ENCODE measurements at places on chromosomes 1 and 21.

GRCh38 chr1:248825136-248825535 lies 579 bp downstream of the SH3BP5L start:
- DNase-seq: no peak

- DNase-seq: no peak
Observed at GRCh38 chr1:67525053-67525760, 95.0 kb upstream of the SERBP1 start.

- DNase-seq: no peak
Observed at GRCh38 chr21:41048623-41049022, 119.3 kb upstream of the BACE2 start.

GRCh38 chr21:34579411-34579810 lies 35.5 kb downstream of the RCAN1 start:
- no peak for DNase-seq

- DNase-seq: no peak
Observed at GRCh38 chr1:116934586-116935207, 25.0 kb downstream of the PTGFRN start.

GRCh38 chr1:192435704-192436103 lies 118.9 kb downstream of the RGS21 start:
- no peak for DNase-seq

DNA sequence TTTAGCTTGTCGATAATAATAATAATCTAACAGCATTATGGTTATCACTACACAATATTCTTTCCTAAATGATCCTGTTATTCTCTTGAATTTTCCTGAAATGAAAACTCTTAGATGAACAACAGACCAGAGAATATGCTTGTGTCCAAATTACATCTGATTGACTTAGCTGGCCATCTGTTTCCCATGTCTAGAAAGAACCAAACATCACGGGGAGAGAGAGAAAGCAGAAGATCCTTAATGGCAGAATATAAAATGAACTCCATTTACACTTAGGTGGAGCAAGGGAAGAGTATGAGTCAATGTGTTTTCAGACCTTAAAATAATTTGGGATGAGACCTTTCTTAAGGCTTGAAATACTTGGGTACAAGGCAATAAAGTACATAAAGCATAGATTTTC lies 162.2 kb downstream of the DSCAM start:
- no peak for DNase-seq

GRCh38 chr21:15063081-15063813 lies 1.6 kb downstream of the NRIP1 start:
- DNase-seq: no peak

- DNase-seq: no peak
Observed at GRCh38 chr1:180168786-180169639, 14.3 kb downstream of the QSOX1 start.

GRCh38 chr1:216559359-216559758 lies 136.1 kb upstream of the USH2A start:
- DNase-seq: no peak

DNA sequence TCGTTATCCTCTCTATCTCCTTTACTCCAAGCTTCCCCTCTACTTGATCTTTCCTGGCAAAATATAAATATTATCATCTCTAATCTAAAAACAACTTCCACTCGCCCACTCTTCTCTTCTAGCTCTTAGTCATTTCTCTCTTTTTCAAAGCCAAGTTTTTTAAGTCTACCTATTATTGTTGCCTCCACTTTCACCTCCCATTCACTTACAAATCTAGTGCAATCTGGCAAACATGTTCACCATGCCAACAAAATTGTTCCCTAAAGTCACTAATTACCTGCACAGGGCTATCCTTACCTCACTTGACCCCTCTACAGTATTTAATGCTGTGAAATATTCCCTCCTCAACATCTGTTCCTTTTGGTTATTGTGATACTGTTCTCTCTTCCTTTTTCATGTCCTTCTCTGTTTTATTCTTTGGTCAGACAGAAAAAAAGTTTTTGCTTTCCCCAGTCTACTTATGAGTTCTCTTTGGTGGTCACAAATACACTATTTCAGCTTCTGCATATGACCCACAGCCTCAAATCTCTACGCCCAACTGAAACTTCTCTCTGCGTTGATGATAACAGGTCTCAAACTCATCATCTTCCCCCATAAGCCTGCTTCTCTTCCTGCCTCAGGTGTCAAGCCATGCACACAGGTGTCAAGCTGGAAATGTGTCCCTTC lies 31.9 kb upstream of the RAP1A start:
- no peak for DNase-seq

GRCh38 chr1:207063014-207063413 lies 9.9 kb downstream of the PFKFB2 start:
- DNase-seq: no peak

DNA sequence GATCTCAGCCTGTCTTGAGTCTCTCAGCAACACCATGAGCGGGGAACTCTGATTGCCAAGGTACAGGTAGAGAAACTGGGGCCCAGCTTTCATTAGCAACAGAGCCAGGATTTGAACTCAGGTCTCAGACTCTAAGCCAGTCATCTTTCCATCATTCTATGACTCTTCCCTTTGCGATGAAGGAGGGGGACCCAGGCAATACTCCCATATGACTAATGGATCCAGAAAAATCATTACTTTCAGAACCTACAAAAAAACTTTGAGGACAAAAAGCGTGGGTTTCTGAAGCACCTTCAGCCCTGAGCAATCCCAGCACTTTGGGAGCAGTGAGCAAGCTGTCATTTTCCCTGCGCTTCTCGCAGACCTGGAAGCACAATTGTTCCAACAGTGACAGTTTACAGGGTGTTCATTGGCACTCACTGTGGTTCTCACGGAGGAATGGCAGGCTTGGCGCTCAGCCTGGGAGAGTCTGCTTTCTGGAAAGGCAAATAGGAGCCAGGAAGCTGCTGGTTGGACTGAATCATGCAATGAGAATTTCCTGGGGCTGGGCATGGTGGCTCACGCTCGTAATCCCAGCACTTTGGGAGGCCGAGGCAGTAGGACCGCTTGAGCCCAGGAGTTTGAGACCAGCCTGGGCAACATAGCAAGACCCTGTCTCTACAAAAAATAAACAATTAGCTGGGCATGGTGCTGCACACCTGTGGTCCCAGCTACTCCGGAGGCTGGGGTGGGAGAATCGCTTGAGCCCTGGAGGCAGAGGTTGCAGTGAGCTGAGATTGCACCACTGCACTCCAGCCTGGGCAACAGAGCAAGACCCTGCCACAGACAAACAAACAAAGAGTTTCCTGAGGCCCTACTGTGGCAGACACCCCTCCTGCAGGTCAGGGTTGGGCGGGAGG lies 40.1 kb downstream of the SLC2A7 start:
- no peak for DNase-seq

- no peak for DNase-seq
Observed at GRCh38 chr1:47527653-47528272, 89.9 kb downstream of the FOXD2 start.

DNA sequence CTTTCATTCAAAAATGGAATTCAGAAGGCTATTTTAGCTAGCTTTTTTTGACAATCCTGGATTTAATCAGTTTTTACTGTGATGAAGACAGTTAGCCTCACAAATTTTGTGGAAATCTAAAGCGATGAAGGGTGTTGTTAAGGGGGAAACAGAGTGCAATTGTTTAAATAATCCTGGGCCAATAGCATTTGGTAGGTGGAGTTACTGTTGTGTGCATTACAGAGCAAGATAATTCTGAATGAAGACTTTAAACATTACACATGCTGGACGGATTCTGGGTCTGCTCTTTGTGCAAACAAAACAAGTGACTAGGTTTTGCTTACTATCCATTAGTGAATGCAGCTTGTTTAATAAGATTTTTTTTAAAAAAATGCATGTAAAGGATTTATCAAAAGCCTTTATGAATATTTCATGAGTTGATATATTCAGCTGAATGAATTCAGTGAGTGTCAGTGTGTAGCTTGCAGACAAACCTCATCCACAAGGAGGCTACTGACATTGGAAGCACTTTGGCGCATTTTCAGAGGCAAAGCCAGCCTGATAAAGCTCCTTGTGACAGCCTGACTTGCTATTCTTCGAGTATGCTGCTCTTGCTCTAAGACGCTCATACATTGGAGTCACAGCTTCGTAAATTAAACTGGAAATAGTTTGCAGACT lies 199.6 kb downstream of the PDE4B start:
- no peak for DNase-seq

GRCh38 chr1:222890716-222891115 lies 75.9 kb downstream of the DISP1 start:
- no peak for DNase-seq

DNA sequence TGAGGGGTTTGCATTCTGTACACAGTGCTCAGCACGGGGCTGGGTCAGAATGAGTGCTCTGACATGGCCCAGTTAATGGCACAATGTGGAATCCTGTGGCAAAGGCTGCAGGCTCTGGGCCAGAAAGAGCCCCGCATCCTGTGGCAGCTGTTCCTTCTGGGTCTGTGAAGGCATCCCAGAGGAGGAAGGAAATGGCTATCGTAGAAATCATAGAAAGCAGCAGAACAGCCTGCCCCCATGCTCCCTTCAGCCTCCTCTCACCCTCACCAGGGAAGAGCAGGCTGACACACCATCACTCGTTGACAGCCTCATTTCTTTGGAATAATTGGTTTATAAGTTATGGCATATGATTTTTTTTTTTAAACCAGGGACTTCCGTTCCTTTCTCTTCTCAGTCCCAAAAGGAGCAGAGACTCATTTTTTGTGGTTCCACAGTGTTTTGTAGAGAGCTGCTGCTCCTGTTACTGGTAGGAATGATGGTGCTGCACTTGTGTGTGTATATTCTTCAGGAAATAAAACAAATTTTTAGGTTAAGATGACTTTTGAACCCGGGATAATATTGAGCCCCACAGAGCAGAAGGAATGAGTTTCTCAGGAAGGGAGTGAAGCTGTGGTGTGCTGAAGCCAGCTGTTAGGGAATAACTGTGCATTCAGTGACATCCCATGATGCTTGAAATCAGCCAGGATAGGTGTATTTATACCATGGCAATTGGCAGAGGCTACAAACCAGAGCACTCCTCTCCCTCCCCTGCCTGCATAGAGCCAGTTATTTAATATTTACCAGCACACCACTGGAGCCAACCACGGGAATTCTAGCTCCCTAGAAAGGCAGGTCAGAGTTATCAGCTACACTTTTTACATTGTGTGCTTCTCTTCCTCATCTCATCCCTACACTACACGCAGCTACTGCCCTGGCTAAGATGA lies 32.0 kb downstream of the PLXNA2 start:
- no peak for DNase-seq

DNA sequence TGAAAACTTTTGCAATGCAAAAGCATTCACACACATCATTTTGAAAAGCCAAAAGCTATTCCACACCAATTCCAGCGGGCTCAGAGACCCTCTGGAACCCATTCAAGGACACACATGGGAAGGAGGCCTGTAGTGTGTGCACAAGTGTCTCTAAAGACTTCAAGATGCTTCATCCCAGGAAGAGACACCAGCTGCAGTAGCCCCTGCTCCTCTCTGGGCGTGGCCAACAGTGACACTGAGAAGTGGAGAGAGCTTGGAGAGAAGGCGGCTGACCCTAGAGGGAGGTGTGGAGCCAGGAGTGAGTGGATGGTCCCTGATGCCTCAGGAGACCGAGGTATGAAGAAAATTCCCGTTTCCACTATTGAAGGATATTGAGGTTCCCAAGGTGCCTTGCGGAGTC lies 14.9 kb upstream of the TNNI1 start:
- DNase-seq: no peak

Data from T-helper 9 cell (primary cell).